ENCODE measurements at places on chromosomes 1 and 21. TPM values are rescaled to one million over a fixed set of nuclear protein-coding genes. Genes with fewer than 3 reads are reported as not detected.

DNA sequence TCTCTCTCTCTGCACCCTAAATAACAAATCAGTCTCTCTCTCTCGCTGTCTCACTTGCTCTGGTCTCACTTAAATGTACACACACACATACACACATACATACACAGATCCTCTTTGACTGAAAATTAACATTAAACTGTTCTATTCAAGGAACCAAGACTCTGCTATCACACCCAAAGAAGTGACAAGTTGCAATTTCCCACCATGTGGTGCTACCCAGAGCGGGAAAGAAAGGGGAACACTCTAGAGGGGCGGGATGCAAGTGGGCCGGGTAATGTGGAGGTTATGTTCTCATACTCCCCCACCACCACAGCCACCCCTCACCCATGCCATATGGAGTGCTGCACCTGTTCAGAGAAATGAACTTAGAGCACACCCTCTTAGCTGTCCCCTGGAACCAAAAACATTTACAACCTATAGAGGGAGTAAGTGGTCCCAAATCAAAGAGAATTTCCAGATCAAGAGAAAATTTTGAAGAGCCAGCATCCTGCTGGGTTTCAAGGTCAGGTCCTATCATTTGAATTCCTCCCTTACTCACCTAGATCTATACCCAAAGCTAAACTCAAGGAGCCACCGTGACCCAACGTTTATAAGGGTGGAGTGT lies 319.4 kb downstream of the BRINP2 start:
- H3K4me3 ChIP-seq, result no peak overlapping the region
- H3K36me3 ChIP-seq, result no peaks in the 10 kb centered on the region
- no peaks in the 10 kb centered on the region for H3K4me1 ChIP-seq
- no peak for DNase-seq
- H3K27ac ChIP-seq, result no peak overlapping the region

GRCh38 chr1:182990413-182991144 lies 32.6 kb upstream of the LAMC1 start:
- H3K27ac ChIP-seq, result no peak overlapping the region
- H3K4me3 ChIP-seq, result no peak overlapping the region
- no peaks in the 10 kb centered on the region for H3K36me3 ChIP-seq
- peaks cover 11% of the 10 kb centered on the region for H3K27me3 ChIP-seq

PLEKHA6 gene
- total RNA-seq, result 1.9 TPM

- H3K36me3 ChIP-seq, result peaks cover 50% of the 10 kb centered on the region
- peaks cover 53% of the 10 kb centered on the region for H3K4me1 ChIP-seq
- peak overlapping the region; percentile 93 for H3K27ac ChIP-seq
- peak; percentile 76 for DNase-seq
Observed at GRCh38 chr1:32201011-32201855, 838 bp downstream of the CCDC28B start.

DNA sequence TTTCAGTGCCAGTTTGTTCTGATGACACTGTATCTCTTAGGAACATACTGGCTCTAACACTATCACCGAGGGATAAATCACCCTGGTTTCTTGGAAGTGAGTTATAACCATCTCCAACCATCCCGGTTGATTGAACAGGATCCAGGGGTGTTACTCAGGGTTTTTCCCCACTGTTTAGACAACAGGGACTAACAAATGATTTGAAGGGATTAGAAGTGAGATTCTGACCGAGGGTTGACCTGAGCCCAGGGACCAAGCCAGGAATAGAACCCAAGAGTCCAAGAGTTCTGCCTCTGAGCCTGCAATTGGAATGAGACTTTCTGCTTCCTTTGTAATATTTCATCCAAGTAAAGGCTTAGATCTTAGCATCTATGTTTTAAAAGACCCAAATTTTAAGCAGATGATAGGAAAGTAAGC lies 154.0 kb downstream of the DHRS3 start:
- no peak overlapping the region for H3K27ac ChIP-seq
- peaks cover 50% of the 10 kb centered on the region for H3K36me3 ChIP-seq
- H3K4me3 ChIP-seq, result no peak overlapping the region

DNA sequence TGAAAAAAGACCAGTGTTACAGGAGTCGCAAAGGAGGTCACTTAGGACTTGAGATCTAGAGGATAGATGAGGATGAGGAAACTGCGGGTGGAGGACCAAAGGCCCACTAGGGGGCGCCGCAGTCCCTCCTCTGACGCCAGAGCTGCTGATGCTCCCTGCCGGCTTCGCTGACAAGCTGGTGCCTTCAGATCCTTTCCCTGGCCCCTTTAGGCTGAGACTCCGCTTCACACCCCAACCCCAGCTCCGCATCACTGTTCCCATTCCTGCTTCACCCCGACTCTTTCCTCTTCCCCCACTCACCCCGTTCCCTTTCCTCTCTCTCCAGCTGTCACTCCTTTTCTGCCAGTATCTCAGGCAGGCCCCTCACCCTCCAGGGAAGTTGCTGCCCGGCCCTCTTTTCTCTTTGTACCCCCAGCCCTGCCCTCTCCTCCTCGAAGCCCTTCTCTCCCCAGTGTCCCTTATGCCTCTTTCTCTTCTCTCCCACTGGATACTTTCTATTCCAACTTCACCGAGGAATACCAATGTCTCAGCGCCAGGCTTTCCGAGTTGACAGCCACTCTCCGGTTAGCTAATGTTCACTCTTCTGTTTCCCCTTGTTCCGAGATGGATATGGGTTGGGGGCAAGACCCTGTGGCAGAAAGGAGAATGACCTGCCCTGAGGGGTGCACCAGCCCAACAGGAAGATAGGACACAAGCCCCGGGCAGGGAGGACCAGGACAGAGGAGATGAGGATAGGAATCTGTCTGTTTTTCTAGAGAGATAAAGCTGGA lies 4.5 kb downstream of the KCNJ9 start:
- DNase-seq, result peak; percentile 66
- peaks cover 8% of the 10 kb centered on the region for H3K36me3 ChIP-seq
- H3K4me1 ChIP-seq, result peaks cover 6% of the 10 kb centered on the region
- no peak overlapping the region for H3K27ac ChIP-seq
- H3K4me3 ChIP-seq, result no peak overlapping the region

DNA sequence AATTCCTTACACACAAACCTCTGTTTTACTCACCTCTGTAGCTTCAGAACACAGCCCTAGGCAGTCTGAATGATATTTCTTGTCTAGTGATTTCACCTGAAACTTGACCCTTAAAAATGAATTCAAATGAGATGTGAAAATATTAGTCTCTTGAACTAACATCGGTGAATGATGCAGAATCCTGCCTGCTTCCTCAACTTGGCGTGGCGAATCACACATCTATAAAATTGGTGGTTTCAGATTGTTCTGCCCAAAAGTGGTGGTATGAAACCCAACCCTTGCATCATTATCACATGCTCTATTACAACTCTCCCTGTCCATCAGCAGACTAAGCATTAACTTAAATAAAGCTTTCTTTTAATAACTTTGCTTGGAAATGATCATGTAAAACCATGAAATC lies 26.9 kb upstream of the C1orf21 start:
- H3K27ac ChIP-seq, result no peak overlapping the region
- no peak overlapping the region for H3K4me3 ChIP-seq
- no peaks in the 10 kb centered on the region for H3K36me3 ChIP-seq
- DNase-seq, result no peak
- H3K4me1 ChIP-seq, result no peaks in the 10 kb centered on the region
- peaks cover 19% of the 10 kb centered on the region for H3K27me3 ChIP-seq

GRCh38 chr21:34882719-34883131 lies 166.4 kb downstream of the RUNX1 start:
- H3K27me3 ChIP-seq, result no peaks in the 10 kb centered on the region
- H3K27ac ChIP-seq, result peak overlapping the region; percentile 71
- H3K4me1 ChIP-seq, result peaks cover 58% of the 10 kb centered on the region
- DNase-seq, result no peak
- H3K36me3 ChIP-seq, result peaks cover 86% of the 10 kb centered on the region
- H3K4me3 ChIP-seq, result peak overlapping the region; percentile 98

GRCh38 chr1:92786111-92786901 lies 1.4 kb upstream of the EVI5 start:
- H3K4me3 ChIP-seq, result peak overlapping the region; percentile 31
- peaks cover 75% of the 10 kb centered on the region for H3K27me3 ChIP-seq
- H3K27ac ChIP-seq, result no peak overlapping the region
- no peak for DNase-seq
- peaks cover 3% of the 10 kb centered on the region for H3K36me3 ChIP-seq

GRCh38 chr1:38129473-38129872 lies 82.9 kb upstream of the POU3F1 start:
- H3K27ac ChIP-seq, result no peak overlapping the region
- no peaks in the 10 kb centered on the region for H3K36me3 ChIP-seq
- no peak overlapping the region for H3K4me3 ChIP-seq
- peaks cover 28% of the 10 kb centered on the region for H3K27me3 ChIP-seq
- no peaks in the 10 kb centered on the region for H3K4me1 ChIP-seq

DNA sequence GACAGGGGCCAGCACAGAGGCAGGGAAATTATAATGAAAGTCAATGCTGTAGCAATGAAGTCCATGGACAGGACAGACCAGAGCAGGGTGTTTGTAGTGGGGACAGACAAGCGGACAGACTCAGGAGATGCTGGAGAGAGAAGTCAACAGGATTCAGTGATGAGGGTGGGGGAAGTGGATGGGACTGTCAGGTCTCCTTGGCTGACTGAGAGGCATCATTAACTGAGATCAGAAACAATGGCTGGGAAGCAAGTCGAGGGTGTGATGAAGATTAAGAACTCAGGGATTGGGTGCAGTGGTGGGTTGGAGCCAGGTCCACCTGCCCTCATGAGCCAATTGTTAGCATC lies 25.5 kb downstream of the CD58 start:
- no peaks in the 10 kb centered on the region for H3K27me3 ChIP-seq
- no peak for DNase-seq
- H3K4me3 ChIP-seq, result peak overlapping the region; percentile 69
- H3K27ac ChIP-seq, result peak overlapping the region; percentile 98
- H3K4me1 ChIP-seq, result peaks cover 69% of the 10 kb centered on the region
- H3K36me3 ChIP-seq, result peaks cover 71% of the 10 kb centered on the region

DNA sequence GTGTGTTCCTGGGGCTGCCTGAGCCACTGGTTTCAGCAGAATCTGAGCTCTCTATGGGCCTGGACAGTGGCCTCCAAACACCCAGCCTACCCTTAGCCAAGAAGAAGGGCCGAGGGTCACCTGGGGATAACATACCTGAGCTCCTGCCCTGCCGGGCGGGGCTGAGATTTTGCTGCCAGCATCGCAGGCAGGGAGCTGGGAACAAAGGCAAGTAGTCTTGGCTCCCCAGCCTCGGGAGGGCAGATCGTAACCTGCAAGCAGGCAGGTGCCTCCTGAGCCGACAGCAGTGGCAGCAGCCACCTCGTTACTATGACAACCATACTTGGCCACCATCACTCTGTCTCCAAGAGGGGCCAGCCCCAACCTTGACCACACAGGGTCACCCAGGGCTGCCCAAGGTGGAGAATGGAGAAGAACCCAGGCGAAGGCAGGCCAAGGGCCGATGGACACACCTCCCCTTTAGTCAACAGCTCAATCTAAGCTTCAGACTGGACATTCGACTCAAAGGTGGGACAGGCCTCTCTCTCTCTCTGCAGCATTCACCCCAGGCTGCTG lies 54.6 kb downstream of the TOMM20 start:
- H3K27ac ChIP-seq, result peak overlapping the region; percentile 99
- H3K36me3 ChIP-seq, result peaks cover 4% of the 10 kb centered on the region
- H3K4me3 ChIP-seq, result no peak overlapping the region
- peaks cover 34% of the 10 kb centered on the region for H3K4me1 ChIP-seq

DNA sequence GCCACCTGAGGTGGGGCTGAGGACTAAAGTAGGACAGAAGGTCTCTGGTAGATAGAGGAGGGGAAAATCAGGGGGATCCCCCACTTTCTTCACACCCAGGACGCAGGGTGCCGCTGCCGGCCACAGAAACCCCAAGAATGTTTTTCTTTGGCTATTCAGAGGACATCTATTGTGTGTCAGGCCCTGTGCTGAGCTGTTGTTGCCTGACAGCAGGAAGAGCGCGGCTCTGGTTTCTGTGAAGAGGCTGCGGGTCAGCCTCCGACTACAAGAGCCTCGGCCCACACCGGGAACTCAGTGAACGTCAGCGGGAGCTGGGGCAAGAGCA lies 407 bp upstream of the PIGV start:
- H3K27ac ChIP-seq, result peak overlapping the region; percentile 100
- H3K27me3 ChIP-seq, result no peaks in the 10 kb centered on the region
- peak overlapping the region; percentile 98 for H3K4me3 ChIP-seq
- peak; percentile 64 for DNase-seq
- peaks cover 62% of the 10 kb centered on the region for H3K4me1 ChIP-seq
